ENCODE measurements at places on chromosomes 4 and X.
A peak's percentile ranks its signal among the peaks of the same experiment; 100 is the strongest.

- DNase-seq: no peak
Observed at GRCh38 chrX:48493890-48494364, 14.9 kb upstream of the PORCN start.

GRCh38 chr4:169222761-169223160 is 48.0 kb downstream of the SH3RF1 start:
- no peak for DNase-seq

GRCh38 chrX:68415316-68415715 is 18.0 kb downstream of the OPHN1 start:
- DNase-seq: peak; percentile 79

GRCh38 chrX:72180539-72180938 is 1.0 kb upstream of the PIN4 start:
- no peak for DNase-seq

GRCh38 chr4:39476187-39476895 is 17.5 kb downstream of the LIAS start:
- DNase-seq: no peak

- DNase-seq: no peak
Observed at GRCh38 chrX:3393178-3393577, 46.7 kb upstream of the MXRA5 start.

- no peak for DNase-seq
Observed at GRCh38 chr4:142845293-142846107, 601 bp downstream of the INPP4B start.

GRCh38 chr4:40550948-40551462 is 78.7 kb downstream of the RBM47 start:
- peak; percentile 34 for DNase-seq

DNA sequence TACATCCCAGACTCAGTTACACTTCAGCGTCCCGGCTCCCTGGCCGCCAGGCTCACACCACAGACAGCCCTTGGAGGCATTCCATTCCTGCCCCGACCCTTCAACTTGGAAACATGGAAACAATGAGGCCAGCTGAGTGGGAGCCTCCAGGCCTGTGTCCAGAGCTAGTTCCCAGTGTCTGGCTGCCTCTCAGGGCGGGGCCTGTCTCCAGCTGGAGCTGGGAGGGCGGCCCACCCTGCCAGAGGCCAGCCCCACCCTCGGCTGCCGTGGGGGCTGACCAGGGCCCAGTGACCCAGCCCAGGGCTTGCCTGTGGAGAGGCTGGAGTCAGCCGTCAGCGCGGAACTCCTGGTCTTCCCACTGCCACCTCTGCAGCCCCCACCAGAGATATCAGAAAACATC is 37.4 kb upstream of the SPON2 start:
- DNase-seq: peak; percentile 74

- no peak for DNase-seq
Observed at GRCh38 chr4:26493461-26493860, 3.2 kb upstream of the CCKAR start.

GRCh38 chr4:102139932-102140331 is 205.3 kb downstream of the SLC39A8 start:
- peak; percentile 31 for DNase-seq

GRCh38 chr4:823176-823760 is 2.7 kb downstream of the CPLX1 start:
- DNase-seq: no peak

GRCh38 chr4:19368800-19369199 is 882.9 kb upstream of the SLIT2 start:
- peak; percentile 4 for DNase-seq

DNA sequence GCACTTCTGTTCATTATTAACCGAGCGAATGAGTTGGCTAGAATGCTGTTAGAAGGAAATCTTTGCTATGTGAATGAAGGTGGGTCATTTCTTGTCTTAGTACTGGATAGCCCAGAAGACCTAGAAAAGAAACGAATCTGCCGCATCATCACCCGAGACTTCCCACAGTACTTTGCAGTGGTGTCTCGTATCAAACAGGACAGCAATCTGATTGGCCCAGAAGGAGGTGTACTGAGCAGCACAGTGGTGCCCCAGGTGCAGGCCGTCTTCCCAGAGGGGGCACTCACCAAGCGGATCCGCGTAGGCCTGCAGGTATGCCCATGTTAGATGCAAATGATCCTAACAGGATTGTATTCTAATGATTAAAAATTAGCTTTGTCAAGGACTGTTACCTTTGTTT is 286.3 kb downstream of the ANK2 start:
- no peak for DNase-seq

- DNase-seq: no peak
Observed at GRCh38 chrX:136291824-136292223, 8.9 kb upstream of the ADGRG4 start.

GRCh38 chr4:7287918-7288280 is 95.6 kb downstream of the SORCS2 start:
- no peak for DNase-seq

GRCh38 chr4:142427456-142427855 is 418.6 kb downstream of the INPP4B start:
- no peak for DNase-seq

DNA sequence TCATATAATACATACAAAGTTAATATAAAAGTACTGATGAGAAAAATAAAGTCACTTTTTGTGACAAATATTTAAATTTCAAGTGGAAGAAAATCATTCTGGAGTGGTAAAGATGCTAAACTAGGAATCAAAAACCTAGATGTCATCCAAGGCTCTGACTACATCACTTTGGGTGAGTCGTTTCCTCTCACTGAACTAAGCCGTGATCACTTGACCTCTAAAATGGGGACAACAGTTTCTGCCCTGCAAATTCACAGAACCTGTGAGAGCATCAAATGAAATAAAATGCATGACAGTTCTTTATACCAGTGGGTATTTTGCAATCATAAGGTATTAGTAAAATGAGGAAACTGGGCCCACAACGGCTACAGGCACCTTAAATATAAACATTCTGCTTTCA is 63.8 kb downstream of the PRDM5 start:
- DNase-seq: no peak

- no peak for DNase-seq
Observed at GRCh38 chr4:105568584-105568983, 16.2 kb downstream of the ARHGEF38 start.

GRCh38 chr4:76406081-76406480 is 14.9 kb downstream of the CCDC158 start:
- no peak for DNase-seq

- DNase-seq: no peak
Observed at GRCh38 chr4:95417531-95417930, 131.2 kb downstream of the UNC5C start.

DNA sequence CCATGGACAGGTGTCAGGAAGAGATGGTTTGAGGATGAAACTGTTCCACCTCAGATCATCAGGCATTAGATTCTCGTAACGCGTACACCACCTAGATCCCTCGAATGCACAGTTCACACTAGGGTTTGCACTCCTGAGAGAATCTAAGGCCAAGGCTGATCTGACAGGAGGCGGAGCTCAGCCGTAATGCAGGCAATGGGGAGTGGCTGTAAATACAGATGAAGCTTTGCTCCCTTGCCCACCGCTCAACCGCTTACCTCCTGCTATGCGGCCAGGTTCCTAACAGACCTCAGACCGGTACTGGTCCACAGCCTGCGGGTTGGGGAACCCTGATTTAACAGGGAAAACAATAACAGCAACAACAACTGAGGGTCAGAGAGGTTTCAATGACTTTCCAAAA is 2.0 kb upstream of the TEC start:
- DNase-seq: no peak

DNA sequence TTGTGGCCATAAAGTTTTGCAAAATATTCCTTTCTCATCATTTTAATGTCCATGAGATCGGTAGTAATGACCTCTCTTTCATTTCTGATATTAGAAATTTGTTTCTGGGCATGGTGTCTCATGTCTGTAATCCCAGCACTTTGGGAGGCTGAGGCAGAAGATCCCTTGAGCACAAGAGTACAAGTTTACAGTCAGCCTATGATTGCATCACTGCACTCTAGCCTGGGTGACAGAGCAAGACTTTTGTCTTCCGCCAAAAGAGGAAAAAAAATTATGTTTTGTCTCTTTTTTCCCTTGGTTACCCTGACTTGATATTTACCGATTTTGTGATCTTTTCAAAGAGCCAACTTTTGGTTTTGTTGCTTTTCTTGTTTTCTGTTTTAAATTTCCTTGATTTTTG is 10.8 kb upstream of the NKAP start:
- DNase-seq: no peak

DNA sequence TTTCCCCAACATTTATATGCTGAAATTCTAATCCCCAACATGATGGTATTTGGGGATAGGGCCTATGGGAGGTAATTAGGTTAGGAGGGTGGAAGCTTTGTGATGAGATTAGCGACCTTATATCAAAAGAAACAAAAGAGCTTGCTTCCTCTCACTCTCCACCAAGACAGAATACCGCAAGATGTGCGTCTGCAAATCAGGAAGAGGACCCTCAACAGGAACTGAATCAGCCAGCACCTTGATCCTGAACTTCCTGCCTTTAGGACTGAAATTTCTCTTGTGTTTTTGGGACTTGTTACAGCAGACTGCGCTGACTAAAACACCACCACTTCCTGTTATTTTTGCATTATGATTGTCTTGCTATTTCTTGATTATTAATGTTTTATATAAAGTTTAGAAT is 1889.4 kb downstream of the C4orf33 start:
- DNase-seq: no peak

DNA sequence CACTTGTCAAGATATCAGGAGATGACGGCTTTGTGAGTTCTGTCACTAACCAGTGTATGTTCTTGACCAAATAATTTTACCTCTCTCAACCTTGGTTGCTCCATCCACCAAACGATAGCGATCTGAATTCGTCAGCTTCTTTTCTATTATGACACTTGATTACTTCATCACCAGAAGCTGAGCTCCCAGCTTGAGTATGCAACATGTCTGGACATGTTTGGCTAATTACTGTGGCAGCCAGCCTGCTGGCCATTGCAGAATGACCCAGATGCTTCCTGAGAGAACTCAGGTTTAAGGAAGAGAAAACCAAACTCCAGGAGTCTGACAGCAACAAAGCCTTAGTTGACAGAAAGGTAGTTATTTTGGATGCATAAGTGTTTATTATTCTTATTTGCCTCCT is 46.4 kb upstream of the PARM1 start:
- peak; percentile 47 for DNase-seq

GRCh38 chrX:39866229-39866628 is 231.5 kb downstream of the BCOR start:
- no peak for DNase-seq

GRCh38 chr4:91620952-91621351 is 682.8 kb upstream of the GRID2 start:
- no peak for DNase-seq

DNA sequence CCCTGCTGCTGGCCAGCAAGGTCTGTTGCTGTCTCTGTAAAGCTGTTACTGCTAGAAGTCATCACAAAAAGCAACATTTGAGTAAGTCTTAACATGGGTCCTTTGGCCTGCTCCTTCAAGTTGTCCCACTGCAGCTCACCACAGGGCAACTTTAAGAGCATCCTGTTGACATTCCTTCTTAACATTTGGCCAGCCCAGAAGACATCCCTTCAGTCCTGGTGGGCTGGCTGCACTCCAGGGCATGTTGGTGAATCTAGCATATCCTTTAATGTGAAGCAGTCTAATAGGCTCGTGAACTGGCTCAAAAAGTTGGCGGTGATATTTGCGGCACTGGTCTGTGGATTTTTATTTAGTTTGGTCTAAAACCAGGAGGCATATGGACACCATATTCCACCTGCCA is 92.2 kb upstream of the MAML3 start:
- DNase-seq: no peak

GRCh38 chr4:8052160-8052691 is 106.4 kb downstream of the ABLIM2 start:
- DNase-seq: no peak

DNA sequence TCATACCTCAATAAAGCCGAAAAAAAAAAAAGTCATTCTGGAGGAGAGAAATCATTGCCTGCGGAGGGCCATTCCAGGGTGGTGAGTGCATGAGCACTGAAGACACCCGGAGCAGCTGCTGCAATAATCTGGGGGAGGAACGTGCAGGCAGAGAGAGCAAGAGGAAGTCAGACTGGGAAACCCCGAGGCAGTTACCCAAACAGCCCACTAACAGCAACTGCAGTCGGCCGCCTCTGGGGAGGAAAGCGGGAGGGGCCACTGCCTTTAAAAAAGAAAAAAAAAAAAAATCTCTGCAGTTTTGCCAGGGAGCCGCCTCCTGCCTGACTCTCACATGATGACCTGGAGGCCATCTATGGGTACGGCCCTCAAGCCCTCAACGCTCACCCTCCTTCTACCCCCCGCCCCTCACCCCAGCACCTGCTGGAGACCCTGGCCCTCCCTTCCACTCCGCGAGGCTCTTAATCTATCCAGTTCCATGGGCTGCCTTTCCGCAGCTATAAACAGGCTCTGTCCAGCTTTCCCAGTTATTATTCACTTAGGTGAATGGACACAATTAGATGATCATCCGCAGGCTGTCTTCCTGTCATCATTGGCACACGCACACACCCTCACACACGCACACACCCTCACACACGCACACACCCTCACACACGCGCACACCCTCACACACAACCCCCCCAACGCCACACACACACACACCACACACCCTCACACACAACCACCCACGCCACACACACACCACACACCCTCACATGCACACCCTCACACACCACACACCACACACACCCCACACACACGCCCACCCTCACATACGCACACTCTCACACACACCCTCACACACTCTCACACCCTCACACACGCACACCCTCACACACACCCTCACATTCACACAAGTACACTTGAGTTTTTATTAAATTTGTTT is 3.4 kb upstream of the AVPR2 start:
- peak; percentile 73 for DNase-seq

DNA sequence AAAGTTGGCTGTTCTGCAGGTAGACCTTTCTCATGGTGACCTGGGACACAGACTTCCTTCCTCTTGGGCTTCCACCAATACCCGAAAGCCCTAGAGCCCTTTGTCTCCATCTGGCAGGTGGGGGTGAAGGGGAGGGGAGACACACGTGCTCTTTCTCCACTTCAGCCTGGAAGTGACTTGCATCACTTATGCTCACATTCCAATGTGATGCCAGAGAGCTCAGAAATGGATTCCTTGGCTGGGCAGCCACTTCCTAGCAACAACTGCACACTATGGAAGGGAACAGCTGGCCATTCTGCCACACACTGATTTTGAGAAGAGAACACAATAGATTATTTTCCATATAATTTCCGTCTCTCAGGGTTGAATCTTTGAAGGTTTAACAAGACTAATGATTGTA is 36.3 kb downstream of the C4orf51 start:
- DNase-seq: peak; percentile 10

DNA sequence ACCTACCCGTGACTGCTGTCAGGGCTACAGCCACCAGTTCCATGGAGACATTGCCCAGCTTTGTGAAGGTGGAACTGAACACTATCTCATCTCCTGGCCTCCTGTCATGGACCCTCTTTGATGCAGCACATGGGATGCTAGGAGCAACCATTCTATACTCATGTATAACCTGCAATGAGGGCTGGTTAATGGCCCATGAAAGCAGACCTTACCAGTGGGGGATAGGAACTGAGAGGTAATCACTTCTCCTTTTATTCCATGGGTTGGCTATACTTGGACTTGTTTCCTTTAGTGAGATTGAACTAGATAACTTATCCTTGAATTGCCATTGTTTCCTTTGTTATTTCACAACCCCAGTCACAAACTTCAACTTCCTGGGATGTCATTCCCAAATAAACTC is 310.6 kb downstream of the BMPR1B start:
- no peak for DNase-seq
